ENCODE measurements at places on chromosomes 7 and 10.
A peak's percentile ranks its signal among the peaks of the same experiment; 100 is the strongest.

DNA sequence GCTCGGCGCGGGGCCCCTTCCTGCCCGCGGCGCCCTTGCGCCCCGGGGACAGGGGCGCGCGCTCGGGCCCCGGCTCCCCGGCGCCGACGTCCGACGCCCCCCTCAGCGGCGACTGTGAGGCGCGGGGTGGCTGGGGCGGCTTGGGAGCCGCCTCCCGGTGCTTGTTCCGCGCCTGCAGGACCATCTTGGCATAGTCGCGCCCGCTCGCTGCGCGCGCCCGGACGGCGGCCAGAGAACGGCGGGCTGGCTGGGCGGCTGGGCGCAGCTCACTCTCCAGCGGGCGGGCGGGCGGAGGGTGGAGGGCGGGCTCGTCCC, at the start of gene DPY19L1:
Gene DPY19L1, minus strand, starts transcription at position 275 of the 315 bp plus-strand sequence. Its CDS starts 91 bp downstream, at position 184.
- no peak for DNase-seq

DNA sequence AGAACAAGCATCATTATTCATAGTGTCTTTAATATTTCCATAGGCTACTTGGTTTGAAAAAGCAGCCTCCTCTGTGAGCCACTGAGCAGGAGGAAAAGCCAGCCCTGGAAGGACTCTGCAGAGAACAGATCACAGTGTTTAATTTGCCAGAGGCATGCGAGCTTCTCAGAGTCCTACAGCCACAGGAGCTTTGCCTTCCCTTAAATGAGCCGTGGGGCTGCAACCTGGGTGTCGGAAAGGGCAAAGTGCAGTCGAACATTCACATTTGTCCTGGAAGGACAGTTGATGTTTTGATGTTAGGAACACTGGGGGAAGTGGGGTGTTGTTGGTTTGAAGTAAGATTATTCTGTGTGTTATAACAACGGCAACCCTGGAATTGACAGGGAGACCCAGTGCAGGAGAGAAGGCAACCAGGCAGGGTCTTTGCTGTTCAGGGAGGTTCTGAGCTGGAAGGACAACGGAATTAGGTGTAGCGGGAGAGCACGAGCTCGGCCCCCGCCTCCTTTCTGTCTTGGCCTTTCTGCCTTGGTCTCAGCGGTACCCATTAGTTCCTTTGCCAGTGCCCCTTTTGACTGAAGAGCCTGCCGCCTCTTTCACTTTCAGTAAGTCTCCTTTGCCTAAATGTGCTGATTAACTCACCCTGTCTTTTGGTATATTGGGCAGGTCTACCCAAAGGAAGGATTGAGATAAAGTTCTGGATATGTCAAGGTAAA, 192.3 kb upstream of the PITRM1 start:
- no peak for DNase-seq

DNA sequence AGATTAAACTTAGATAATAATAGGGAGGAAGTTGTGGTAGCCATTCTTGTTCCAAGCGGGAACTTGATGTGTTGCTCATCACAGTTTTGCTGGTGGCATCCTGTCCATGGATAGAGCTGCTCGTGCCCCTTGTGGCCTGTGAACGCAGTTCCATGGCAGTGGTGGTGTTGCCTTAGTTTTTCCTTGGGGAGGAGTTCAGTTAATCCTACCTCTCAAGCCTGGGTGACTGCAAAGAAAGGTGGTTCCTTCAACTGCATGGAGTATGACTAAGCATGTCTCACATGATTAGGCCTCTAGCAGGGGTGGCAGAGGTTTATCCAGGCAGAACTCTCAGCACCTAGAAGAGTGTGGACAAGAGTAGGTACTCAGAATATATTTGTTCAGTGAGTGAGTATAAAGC, 99.7 kb downstream of the MAPK8 start:
- no peak for DNase-seq

- no peak for DNase-seq
These were observed 148.6 kb downstream of the PPP1R3A start for GRCh38 chr7:113770146-113770738.

DNA sequence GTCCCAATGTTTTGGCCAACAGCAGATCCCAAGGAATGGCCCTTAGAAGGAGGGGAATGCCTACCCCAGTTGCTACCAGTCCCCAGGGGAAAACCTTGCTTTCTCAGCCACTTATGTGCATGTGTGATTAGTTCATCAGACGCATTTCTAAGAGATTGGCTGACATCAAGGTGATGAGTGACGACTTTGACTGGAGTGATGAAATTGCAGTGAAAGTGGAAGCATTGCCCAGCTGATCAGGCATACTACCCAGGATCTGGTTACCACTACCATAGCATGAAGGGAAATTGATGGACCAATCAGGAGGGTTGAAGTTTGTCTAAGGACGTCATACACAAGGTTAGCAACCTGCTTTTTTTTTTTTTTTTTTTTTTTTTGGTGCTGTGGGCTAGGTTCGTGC, 90.3 kb upstream of the ELMO1 start:
- no peak for DNase-seq

GRCh38 chr7:158642149-158642548, 54.5 kb upstream of the PTPRN2 start:
- DNase-seq: no peak

DNA sequence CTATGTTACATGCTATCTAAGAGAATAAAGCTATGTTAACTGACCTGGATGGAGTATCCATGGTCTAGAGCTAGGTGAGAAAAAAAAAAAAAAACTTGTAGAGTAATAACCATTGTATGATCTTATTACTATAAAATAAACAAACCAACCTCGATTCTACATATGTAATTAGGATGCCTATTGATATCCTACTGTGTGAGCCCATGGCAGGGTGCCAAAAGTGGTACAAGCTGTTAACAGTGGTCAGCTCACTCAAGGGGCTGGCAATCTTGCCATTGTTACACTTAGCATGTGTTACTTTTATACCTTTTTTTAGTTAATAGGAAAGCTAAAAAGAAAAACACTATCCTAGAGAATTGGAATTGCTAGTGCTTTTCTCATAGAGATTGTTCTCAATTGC, 13.5 kb upstream of the IL6 start:
- DNase-seq: no peak

DNA sequence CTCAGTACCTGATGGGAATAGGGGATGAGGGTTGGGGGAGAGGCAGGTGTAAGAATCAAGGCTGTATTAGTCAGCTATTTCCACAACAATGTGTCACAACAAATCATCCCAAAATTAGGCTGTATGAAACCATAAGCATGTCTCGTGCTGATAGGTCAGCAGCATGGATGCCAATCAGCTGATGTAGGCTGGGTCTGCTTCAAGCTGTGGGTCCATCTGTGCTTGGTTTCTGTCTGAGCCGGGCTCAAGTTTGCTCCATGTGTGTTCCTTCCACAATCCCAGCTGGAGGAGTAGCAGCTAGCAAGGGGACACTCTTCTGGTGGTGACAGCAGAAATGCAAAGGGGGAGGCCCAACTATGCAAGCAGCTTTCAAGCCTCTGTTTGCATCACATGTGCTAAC, 97.9 kb upstream of the ZNF746 start:
- no peak for DNase-seq

DNA sequence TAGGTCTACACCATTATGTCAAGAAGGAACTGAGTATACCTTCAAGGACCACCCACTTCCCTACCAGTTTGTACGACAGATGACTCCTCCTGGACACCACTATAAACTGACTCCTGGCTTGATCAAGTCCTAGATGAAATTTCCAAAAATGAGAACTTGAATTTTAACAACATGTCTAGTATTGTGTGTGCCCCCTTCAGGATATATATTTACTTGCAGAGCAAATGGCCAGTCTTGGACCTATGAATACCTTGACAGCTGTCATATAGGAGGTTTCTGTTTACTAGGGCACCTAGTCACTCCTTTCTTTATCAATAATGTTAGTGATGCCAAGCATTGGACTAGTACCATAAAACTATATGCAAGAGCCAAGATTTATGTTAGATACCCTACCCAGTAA, 94.1 kb upstream of the TMEM26 start:
- DNase-seq: no peak

DNA sequence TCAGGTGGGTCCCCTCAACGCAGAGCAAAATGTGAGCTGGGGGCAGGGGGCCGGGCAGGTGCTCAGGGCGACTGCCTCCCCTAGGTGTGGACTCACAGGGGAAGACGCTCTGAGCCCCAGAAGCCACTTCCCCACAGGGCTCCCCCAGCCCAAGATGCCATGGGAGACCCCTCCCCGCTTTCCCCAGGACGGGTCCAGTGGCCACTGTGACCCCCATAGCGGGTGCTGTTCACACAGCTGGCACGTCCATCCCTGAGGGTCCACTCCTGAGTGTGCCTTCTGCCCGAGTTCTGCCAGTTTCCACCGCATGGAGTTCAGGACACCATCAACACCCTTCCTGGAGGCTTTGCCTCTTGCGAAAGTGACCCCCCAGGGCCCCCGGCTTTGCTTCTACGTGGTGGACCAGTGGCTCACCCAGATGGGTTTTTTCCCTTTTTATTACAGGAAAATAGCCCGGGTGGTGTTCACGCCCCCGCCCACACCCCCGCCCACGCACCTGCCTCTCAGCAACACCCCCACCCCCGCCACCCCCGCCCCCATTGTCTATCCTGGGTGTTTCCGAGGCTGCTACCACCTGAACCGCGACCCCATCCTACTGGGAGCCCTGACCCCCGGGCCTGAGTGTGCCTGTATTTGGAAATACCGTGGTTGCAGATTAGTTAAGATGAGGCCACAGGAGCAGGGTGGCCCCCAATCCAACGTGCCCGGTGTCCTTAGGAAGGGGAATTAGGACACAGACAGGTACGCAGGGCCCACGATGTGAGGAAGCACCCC, 32.0 kb downstream of the ADAP1 start:
- DNase-seq: peak; percentile 46

- DNase-seq: no peak
These were observed 3.8 kb downstream of the GRM3 start for GRCh38 chr7:86647385-86648094.

DNA sequence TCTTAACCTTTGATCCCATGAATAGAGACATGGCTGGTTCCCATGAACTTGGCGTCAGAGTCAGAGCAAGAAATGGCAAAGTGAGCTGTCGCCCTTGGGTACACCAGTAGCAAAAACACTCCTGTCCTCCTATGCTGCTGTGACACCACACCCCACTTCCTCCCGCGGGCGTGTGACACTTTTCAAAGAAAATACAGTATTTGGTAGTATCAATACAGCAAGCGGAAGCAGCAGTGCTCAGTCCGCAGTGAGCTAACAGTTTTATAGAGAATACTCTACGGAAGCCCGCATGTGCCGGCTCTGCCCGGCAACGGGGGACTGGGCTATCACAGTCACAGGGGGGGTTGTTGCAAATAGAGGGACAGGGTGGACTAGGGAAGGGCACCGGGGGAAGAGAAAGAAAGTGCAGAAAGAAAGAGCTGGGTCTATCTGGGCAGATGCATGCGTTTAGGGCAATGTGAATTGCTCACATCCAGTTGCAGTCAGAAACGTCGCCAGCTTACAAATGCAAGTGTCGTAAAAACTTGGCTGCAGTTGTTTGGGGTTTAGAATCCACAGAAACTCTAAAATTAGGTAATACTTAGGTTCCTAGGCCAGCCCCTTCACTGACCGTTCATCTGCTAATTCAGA, 49.8 kb downstream of the PRKCQ start:
- peak; percentile 77 for DNase-seq

DNA sequence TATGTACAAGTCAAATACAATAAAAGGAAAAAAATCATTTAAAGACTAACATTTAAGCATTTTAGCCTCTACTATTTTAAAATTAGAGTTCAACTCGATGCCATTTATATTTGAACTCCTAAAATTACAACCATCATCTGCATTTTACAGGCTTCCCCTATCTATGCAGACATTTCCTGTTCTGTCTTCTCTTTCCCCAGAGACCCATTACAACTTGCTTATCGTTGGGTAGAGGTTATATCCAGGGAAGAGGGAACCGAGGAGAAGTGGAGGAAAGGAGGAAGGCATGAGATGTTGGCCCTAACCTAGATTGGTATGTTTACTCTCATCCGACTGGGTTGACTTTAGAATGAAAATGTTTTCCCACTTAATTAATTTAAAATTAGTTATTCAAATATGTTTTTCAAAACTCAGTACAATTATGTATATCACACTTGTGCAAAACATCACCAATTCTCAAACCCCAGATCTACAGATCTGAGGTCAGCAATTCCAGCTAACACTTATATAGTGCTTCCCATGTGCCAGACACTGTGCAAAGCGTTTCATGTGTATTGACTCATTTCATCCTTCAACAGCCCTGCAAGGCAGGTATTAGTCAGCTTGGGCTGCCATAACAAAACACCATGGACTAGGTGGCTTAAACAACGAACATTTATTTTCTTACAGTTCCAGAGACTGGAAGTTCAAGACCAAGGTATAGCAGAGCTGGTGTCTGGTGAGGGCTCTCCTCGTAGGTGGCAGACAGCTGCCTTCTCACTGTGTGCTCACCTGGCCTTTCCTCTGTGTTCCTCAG, 27.3 kb upstream of the HERPUD2 start:
- DNase-seq: no peak

GRCh38 chr10:35178331-35178730, 51.7 kb downstream of the CREM start:
- no peak for DNase-seq

- DNase-seq: no peak
These were observed 266.5 kb downstream of the HGF start for GRCh38 chr7:81503336-81503735.

DNA sequence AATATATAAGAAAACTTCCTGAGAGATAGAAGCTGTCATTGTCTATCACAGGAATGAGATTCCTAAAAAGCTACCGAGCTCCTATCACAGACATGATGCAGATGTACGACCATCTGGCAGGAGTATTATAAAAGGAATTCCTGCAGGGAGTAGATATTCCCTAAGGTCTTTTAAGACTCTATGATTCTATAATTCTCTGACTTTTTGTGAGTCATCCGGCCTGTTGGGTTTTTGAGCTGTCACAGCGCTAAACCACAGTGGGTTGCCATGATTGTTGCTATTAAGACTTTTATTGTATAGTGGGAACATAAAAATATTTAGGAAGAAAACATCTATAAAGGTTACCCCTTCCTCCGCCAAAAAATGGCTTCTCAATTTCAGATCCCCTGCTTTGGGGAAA, 223.4 kb downstream of the BMPER start:
- no peak for DNase-seq
